ENCODE measurements at places on chromosomes 6 and 20.

GRCh38 chr6:46961711-46962110 is 40.0 kb upstream of the ADGRF5 start:
- DNase-seq: no peak

DNA sequence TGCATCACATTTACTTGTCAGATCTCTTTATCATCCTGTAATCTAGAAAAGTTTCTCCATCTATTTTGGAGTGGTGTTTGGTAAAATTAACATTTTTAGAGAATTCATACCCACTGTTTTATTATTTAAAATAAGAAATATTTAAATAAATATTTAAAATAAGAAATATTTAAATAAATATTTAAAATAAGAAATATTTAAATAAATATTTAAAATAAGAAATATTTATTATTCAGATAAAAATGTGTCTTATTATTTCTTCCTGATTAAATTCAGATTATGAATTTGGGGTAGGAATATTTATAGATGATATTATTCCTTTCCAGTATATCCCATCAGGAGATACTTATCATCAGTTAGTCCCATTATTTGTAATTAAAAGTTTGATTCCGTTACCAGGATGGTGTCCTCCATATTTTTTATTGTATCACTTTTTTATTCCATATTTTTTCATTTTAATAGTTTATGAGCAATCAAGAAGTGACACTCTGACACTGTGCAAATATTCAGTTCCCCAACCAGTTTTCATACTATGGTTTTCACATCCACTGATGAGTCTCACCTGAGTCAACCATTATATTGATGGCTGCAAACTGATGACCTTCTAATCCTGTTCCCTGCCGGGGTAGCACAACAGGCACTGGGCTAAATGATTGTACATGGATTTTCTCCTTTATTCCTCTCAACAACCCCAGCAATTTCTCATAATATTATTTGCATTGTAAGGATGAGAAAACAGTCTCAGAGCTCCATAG is 1023.0 kb downstream of the KIF16B start:
- DNase-seq: no peak

DNA sequence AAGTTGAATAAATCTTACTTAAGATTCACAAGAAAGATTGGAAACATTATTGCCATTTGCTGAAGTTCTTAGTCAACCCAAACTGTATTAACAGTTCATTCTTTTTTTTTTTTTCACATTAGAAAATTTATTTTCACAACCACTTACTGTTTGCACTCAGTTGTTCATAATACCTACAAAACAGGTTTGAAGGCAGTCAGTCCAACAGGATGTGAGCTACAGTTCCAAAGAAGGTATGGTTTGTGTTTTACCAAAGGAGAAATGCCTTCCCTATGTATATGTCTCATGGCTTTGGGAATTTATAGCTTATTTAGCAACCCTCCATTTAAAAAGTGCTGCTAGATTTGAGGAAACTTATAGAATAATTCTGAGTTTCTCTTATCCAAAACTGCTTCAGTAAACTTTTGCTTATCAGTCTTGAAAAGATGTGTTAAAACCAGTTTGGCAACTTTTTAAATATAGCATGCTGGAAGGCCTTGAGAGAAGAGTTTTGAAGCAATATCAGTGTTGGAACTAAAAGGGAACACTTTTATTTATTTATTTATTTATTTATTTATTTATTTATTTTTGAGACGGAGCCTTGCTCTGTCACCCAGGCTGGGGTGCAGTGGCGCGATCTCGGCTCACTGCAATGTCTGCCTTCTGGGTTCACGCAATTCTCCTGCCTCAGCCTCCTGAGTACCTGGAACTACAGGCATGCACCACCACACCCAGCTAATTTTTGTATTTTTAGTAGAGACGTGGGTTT is 46.8 kb upstream of the RREB1 start:
- DNase-seq: no peak

DNA sequence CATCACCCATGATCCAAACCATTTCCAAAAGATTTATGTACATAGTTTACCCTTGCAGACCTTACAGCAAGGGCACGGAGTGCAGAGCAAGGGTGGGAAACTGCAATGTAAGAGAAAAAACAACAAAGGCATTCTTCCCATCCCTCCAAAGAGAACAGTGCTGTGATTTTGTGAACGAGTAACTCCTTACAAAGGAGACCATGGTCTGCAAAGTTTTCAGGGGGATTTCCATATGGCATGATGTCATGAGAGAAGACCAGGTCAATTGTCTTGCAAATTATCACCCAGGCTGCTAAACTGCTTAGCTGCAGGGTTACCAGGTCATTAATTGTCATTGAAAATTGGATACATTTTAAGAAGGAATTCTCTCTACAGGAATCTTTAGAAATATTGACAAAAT is 58.3 kb downstream of the LAMP5 start:
- no peak for DNase-seq

DNA sequence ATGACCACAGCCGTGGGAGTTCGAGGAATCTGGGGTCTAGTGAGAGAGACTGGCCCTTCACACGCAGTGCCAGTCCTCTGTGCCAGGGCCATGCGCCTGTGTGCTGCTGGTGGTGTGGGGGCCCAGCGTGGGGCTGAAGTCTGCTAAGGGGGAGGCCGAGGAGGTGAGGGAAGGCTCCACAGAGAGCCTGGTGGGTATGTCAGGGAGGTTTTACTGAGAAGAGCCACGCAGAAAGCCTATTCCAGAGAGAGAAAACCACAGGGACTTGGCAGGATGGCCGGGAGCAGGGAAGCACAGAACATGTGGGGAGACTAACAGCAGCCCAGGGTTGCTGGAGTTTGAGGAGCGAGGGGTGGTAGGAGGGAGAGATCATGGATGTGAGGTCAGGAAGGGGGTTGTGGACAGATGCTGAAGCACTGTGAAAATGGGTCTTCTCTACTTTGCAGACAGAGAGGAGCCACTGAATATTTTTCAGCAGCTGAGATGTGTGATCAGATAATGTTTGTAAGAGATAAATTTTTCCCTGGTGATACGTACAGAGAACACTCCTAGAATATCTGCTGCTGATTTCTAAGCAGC is 35.3 kb downstream of the DUSP22 start:
- DNase-seq: no peak

DNA sequence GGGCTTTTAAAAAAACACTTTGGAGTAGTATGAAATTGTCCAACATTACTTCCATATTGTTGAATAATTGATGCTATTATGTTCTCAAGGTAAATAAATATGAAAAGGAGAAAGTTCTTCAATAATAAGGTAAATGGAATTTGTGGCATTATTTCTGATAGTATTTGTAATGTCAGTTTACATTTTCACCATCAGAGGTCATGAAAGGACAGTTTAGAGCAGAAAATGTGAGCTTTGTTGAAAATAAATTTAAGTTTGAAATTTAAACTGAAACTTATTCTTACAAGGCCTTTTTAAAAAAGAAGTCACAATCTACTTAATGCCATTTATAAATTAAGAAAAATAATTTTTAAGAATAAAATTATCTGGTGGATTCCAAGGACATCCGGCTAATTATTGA is 15.8 kb upstream of the CEP162 start:
- DNase-seq: no peak

GRCh38 chr20:62704341-62704948 is 4.2 kb upstream of the NTSR1 start:
- no peak for DNase-seq

- no peak for DNase-seq
Observed at GRCh38 chr6:56541030-56541600, 101.6 kb downstream of the DST start.

DNA sequence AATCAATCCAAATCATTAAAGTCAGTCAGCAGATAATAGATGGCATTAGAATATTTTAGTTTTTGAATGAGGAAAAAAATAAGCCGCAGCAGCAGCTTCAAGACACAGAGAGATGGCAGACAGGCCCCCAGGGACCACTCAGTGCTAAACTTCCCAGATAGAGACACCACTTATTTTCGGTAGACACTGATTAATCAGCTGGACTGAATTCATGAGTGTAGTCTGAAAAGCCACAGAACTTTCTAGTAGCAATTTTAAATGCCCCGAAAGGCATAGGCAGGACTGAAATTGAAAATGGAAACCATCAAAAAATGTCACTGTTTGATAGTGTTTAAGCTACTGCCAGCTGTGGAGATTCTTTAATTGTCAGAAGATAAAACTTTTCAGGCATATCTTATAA is 3.1 kb upstream of the CLDN20 start:
- DNase-seq: no peak

All from activated effector memory CD4-positive, alpha-beta T cell treated with Interleukin-2 at 50 U/mL for 16 hours (primary cell).